Mesenteric fat pad (tissue), 1 donor: ENCODE measurements at places on chromosomes 4 and X. TPM values are rescaled to one million over a fixed set of nuclear protein-coding genes. Genes with fewer than 3 reads are reported as not detected.

- DNase-seq = no peak
Measured at GRCh38 chrX:9462456-9462855, 2.4 kb upstream of the TBL1X start.

DNA sequence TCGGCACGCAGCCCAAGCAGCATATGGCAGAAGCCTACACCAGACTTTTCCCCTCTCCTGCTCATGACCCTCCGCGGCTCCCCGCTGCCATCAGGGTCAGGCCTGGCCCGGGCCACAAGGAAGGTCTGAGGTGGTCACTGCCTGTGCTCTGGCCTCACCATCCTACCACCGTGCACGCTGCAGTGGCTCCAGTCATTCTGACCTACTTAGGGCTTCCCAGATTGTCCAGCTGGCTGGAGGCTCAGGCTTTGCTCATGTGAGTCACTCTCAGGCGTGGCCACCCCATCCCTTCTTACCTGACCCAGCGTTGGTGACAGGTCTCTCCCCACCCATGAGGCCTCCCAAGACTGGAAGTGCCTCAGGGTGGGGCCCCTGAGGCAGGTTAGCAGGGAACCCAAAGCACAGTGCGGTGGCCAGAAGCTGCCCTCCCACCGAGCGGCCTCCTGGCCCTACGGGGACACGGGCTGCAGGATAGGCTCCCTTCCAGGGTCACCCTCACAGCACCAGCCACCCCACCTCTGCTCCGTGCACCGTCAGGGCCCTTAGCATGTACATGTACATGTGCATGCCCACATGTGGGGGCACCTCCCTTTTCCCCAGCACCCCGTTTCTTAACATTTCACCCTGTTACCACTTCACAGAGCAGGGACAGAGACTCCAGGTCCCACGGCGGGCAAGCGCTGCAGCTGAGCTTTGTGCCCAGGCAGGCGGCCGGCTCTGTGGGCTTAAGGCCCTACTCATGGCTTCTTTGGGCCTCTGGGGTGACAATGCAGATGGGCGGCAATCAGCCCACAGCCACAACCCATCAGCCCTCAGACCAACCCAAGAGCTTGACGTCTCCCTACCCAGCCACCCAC is 2.2 kb downstream of the TREX2 start:
- no peak for DNase-seq

- DNase-seq = no peak
Measured at GRCh38 chrX:13966071-13966792, 63.5 kb downstream of the GEMIN8 start.

- DNase-seq = no peak
Measured at GRCh38 chr4:107896158-107896645, 35.1 kb upstream of the CYP2U1 start.

- no peak for DNase-seq
Measured at GRCh38 chr4:108087293-108087967, 81.3 kb downstream of the LEF1 start.

MAGEB2 gene
- not detected for total RNA-seq

OPHN1 gene
- total RNA-seq = 4.8 TPM
